Uterus (tissue), 4 donors: ENCODE measurements at places on chromosomes 4 and X. TPM values are rescaled to one million over a fixed set of nuclear protein-coding genes. Genes with fewer than 3 reads are reported as not detected.

TRPC5OS gene
- total RNA-seq = not detected

- no peak for DNase-seq
Measured at GRCh38 chrX:25968920-25969319, 169.2 kb upstream of the MAGEB18 start.

DNA sequence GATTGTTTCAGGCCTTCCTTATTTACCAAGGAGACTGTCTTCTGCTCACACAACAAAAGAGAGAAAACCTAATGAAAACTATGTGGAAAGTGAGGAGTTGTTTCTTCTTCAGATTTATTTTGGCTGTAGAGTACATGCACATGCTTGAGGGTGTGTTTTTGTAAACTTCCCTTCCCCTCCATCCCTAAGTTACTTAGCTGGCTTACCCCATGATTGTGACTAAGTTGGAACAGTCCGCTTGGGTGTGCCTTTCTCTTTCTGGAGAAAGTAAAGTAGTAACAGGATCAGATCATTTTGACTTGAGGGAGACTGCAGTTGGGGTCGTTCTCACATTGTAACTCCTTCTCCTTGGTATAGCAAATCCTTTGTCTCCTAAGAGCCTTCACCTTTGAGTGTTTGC is 155.9 kb downstream of the RTL9 start:
- no peak for DNase-seq

DNA sequence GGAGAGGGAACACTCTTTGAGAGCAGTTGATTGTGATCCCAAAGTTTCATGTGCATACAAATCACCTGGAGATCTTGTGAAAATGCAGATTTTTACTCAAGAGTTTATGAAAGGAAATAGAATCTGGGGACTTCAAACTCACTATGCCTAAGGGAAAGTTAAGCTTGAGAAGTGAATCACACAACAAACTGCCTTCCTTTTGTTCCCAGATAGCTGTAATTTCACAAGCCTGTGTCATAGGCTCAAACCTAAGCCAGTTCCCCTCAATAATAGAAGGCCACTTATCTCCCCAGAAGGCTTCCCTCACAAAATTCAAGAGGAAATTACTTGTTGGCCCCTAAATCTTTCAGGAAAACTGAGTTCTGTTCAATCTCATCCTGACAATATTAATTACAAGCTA is 132.8 kb upstream of the MAGEB16 start:
- no peak for DNase-seq

GRCh38 chr4:80926891-80927290 is 103.6 kb upstream of the BMP3 start:
- no peak for DNase-seq

DNA sequence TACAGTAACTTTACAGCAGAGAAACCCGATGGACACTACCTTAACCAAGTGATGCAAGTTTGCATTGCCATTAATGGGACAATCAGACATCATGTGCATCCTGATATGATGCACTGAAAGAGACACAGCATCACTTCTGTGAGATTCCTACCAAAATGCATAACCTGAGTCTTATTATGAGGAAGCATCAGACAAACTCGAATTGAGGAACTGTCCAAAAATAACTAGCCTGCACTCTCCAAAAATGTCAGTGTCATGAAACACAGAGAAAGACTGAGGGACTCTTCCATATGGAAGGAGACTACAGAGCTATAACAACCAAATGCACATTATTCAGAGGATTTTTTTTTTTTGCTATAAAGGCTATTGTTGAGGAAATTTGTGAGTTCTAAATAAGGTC is 66.6 kb upstream of the IQSEC2 start:
- no peak for DNase-seq

DNA sequence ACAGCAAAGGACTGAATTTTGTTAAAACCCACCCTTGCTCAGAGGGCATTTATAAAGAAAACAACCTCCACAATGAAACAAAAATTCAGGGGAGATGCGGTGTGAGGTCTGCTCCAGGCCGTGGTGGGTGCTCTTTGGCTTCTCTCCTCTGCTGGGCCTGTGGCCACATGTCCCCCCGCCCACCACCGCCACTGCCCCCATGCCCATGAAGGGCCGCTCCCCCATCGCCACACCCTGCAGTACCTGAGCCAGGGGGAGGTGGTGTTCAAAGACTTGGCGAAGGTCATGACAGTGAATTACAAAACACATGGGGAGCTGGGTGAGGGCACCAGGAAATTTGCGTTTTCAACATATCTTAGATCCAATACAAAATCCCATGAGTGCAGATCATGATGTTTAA is 14.2 kb upstream of the CFAP299 start:
- no peak for DNase-seq

GRCh38 chr4:40559585-40560465 is 69.8 kb downstream of the RBM47 start:
- no peak for DNase-seq
